ENCODE measurements at places on chromosomes 16 and 17.

DNA sequence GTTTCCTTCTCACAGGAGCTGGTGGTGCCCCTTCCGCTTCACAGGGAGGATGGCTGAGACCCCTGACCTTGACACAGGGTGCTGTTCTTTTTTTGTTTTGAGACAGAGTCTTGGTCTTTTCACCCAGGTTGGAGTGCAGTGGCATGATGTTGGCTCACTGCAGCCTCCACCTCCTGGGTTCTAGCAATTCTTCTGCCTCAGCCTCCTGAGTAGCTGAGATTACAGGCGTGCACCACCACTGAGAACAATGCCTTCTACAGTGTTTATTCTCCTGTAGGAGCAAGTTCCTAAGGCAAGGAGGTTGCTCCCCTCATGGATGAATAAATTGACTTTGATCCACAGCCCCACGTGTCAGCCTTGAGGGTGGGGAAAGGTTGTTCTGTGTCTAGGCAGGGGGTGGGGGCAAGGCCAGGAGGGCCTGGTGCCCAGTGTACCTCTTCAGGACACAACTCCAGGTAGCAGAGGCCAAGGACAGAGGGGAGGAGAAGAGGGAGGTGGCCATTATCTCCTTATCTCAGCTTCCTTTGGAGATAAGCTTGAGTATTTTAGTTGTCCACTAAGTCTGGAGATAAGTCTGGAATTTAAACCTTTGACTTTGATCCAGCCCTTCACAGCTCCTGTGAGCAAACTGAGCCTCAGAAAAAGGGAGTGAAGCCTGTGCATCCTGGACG is 159.4 kb downstream of the SEC14L1 start:
- no peak overlapping the region for H3K27ac ChIP-seq
- no peaks in the 10 kb centered on the region for H3K27me3 ChIP-seq

- H3K36me3 ChIP-seq = no peaks in the 10 kb centered on the region
- no peaks in the 10 kb centered on the region for H3K27me3 ChIP-seq
- H3K4me1 ChIP-seq = no peaks in the 10 kb centered on the region
- DNase-seq = no peak
- H3K4me3 ChIP-seq = no peak overlapping the region
Measured at GRCh38 chr16:65618333-65618732, 496.5 kb upstream of the CDH11 start.

DNA sequence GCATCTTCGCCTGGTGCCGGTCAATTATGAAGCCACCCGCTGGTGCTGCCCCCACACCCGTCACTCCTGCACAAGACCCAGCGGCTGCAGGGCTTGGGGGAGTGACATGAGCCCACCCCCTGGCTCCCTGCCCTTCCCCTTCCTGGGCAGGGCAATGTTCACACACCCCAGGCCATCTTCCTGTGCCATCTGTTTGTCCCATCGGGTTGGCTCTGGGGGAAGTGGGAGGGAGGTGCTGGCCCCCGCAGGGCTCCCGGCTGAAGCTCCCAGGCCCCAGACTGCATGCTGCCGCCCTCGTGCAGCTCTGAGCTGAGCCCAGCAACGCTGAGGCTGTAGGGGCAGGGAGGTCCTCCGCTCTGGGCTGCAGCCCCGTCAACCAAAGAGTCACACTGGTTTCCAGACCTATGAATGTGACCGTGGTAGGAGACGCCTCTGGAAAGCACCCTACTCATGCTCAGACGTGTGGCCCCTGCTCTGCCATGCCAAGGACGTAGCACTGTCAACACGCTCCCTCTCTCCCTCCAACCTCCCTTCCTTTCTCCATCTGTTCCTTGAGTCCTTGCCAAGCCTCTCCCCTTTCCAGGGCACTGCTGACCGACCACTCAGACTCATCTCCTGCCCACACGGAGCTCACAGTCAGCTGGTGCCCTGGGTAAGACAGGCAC is 140.4 kb downstream of the ENGASE start:
- H3K36me3 ChIP-seq = no peaks in the 10 kb centered on the region
- peaks cover 3% of the 10 kb centered on the region for H3K4me1 ChIP-seq
- DNase-seq = no peak
- no peak overlapping the region for H3K27ac ChIP-seq

- H3K27me3 ChIP-seq = no peaks in the 10 kb centered on the region
- peaks cover 18% of the 10 kb centered on the region for H3K36me3 ChIP-seq
- peaks cover 46% of the 10 kb centered on the region for H3K4me1 ChIP-seq
- peak overlapping the region; percentile 91 for H3K4me3 ChIP-seq
Measured at GRCh38 chr16:24729951-24730815, 732 bp downstream of the TNRC6A start.

DNA sequence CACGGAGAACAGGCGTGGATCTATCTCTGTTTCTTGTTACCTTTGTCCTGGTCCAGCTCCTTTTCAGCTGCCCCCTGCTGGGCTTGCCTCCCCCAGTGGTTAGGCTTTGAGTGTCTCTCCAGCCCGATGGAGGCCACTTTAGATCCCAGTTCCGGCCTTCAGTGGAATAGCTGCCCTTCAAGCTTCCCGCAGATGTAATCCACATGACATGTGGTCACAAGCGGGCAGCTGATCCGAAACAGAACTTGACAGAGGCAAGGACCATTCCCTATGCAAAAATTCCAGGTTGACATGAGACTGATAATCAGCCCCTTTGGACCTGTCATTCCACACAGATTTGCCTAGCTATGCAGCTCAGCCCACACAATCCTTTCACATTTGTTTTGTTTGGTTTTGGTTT is 40.6 kb upstream of the AQP8 start:
- H3K4me1 ChIP-seq = no peaks in the 10 kb centered on the region
- H3K27ac ChIP-seq = no peak overlapping the region
- no peaks in the 10 kb centered on the region for H3K27me3 ChIP-seq
- no peak overlapping the region for H3K4me3 ChIP-seq
- peaks cover 53% of the 10 kb centered on the region for H3K36me3 ChIP-seq

DNA sequence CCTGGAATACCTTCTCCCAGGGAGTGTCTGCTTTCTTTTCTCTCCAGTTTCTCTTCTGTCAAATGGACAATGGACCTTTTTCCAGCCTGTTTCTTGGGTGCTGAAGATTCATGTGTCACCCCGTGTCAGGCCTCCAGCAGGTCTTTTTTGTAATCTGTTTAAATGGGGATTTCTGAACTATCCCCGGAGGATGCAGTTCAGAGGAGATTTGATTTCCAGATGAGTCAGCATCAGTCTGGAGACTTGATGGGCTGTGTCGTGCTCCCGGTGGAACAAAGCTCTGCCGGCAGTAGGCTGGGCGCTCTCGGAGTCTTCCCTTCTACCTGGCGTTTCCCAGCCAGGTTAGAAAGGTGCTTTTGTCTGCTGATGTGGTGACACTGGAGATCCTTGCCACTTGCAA is 440.6 kb downstream of the HS3ST3B1 start:
- H3K4me1 ChIP-seq = no peaks in the 10 kb centered on the region
- DNase-seq = no peak
- H3K4me3 ChIP-seq = no peak overlapping the region

GRCh38 chr17:9346296-9346926 is 229.2 kb downstream of the STX8 start:
- no peaks in the 10 kb centered on the region for H3K27me3 ChIP-seq
- H3K4me1 ChIP-seq = peaks cover 4% of the 10 kb centered on the region
- no peaks in the 10 kb centered on the region for H3K36me3 ChIP-seq
- no peak for DNase-seq
- no peak overlapping the region for H3K4me3 ChIP-seq

GRCh38 chr17:50108556-50108955 is 13.4 kb downstream of the PDK2 start:
- no peak overlapping the region for H3K4me3 ChIP-seq
- H3K27me3 ChIP-seq = no peaks in the 10 kb centered on the region
- no peak for DNase-seq
- H3K36me3 ChIP-seq = peaks cover 62% of the 10 kb centered on the region
- H3K4me1 ChIP-seq = peaks cover 40% of the 10 kb centered on the region

DNA sequence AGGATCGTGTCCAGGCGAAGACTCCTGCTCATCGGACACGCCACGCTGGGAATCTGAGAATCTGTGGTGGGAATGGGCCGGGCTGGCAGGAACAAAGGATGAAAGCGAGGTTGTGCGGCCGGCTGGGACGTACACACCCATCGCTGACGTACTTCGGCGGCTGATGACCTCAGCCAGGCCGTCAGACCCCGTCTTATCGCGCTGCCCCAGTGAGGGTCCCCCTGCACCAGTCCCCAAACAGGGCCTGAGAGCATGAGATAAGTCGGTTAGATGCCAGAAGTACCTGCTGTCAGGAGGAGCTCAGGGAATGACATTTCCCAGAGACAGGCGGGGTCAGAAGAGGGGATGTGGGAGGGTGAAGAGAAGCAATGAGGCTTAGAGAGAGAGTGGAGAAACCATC is 16.0 kb upstream of the SP6 start:
- no peaks in the 10 kb centered on the region for H3K36me3 ChIP-seq
- H3K4me3 ChIP-seq = no peak overlapping the region
- H3K4me1 ChIP-seq = no peaks in the 10 kb centered on the region
